ENCODE measurements at places on chromosomes 2 and 18.

GRCh38 chr18:55731594-55732042 lies 143.6 kb upstream of the TCF4 start:
- DNase-seq: no peak

- peak; percentile 51 for DNase-seq
These were observed 2.6 kb downstream of the ZNF521 start for GRCh38 chr18:25349131-25349925.

GRCh38 chr2:105176429-105176828 lies 65.1 kb upstream of the GPR45 start:
- no peak for DNase-seq

DNA sequence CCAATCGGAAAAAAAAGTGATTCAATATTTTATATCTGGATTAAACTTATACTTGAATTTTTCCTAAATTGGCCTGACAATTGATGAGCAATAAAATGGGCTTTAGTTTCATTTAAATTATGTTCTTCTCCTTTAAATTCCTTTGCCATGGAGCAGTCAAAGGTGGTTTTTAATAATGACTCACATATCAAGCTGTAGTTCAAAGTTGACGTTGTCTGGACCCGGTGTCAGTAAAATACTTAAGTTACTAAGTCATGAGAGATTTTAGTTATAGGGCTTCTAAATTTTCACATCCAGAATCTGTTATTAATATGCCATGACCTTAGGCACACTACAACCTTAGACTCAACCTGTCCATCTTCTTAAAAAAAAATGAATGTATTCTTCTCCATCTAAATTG lies 62.5 kb downstream of the CDH2 start:
- no peak for DNase-seq

- no peak for DNase-seq
These were observed 75.8 kb downstream of the CCDC148 start for GRCh38 chr2:158380746-158381145.

GRCh38 chr18:62486290-62486964 lies 36.4 kb upstream of the ZCCHC2 start:
- DNase-seq: no peak
